ENCODE measurements at places on chromosomes 5 and 9.

- no peak for DNase-seq
Observed at GRCh38 chr9:93267681-93268505, 84.0 kb downstream of the WNK2 start.

DNA sequence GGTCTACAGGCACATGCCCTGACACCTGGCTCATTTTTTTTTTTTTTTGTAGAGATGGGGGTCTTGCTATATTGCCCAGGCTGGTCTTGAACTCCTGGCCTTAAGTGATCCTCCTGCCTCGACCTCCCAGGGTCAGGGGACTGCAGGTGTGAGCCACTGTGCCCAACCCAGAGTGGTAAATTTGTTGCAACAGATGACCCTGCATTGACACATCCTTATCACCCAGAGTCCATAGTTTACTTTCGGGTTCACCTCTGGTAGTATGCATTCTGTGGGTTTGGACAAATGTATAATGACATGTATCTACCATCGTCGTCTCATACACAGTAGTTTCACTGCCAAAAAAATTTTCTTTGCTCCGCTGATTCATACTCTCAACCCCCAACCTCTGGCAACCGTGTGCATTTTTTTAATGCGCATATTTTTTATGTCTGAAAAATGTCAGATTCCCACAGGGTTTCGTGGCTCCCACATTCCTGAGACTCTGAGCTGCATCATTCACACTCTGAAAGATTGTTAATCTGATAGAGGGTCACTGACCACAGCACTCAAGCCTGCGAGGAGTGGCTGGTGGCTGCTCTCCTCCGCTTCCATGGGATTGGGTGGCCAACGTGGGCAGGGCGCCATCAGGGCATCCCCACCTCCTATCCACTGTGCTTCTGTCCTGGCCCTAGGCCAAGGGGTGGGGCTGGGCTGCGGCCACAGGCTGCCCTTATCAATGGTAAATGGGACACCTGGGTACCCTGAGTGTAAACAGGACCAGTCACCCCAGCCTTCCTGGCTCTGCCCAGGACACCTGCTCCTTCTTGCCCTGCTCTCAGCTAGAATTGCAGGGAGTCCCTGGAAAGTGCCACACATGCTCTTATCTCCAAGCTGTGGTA, 9.6 kb downstream of the NDST1 start:
- peak; percentile 78 for DNase-seq

- no peak for DNase-seq
Observed at GRCh38 chr5:146799671-146800070, 78.9 kb downstream of the PPP2R2B start.

DNA sequence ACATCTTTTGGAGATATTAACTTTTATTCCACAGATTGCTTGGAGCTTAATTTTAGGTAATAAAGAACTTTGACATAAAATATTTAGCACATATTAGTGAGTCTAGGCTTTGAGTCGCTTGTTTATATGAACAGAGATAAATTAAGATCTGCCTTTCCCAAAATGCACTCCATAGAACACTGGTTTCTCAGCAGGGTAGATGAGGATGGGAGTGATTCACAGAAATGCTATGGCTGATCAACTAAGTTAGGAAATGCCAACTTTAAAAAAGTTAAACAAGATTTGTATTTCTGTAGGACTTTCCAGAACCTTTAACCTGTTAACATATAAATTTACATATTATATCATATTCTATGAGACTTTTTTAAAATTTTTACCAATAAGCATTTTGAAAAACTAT, 65.2 kb downstream of the STARD4 start:
- DNase-seq, result no peak

- no peak for DNase-seq
Observed at GRCh38 chr9:137053944-137054931, at the start of gene ENTPD2. Gene ENTPD2, minus strand, starts transcription at chr9:137054061. Its CDS starts 64 bp downstream, at chr9:137053997.

DNA sequence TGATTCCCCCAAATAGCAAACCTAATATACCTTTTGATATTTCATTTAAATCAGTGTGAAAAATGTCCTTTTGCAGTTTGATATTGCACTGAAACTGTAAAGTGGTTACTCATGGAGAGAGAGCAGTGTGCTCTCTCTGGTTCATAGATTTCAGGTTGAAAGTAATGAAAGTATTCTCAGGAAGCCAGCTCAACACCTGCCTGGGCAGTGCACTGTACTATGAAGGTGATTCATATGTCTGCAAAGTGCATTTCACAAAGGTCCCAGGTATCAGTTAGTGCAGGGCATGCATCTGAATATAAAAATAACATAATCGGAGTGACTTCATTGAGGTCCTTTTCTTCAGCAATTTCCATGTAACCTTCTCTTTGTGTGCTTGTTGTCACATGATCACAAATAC, 274.3 kb downstream of the CDH18 start:
- DNase-seq, result no peak
